Sigmoid colon (tissue), 7 donors: ENCODE measurements at places on chromosomes 16 and 17. TPM values are rescaled to one million over a fixed set of nuclear protein-coding genes. Genes with fewer than 3 reads are reported as not detected.

CCL7 gene
- not detected for total RNA-seq

RPA1 gene
- 30.6 TPM for total RNA-seq

NPIPA5 gene
- total RNA-seq = 24.3 TPM

DNA sequence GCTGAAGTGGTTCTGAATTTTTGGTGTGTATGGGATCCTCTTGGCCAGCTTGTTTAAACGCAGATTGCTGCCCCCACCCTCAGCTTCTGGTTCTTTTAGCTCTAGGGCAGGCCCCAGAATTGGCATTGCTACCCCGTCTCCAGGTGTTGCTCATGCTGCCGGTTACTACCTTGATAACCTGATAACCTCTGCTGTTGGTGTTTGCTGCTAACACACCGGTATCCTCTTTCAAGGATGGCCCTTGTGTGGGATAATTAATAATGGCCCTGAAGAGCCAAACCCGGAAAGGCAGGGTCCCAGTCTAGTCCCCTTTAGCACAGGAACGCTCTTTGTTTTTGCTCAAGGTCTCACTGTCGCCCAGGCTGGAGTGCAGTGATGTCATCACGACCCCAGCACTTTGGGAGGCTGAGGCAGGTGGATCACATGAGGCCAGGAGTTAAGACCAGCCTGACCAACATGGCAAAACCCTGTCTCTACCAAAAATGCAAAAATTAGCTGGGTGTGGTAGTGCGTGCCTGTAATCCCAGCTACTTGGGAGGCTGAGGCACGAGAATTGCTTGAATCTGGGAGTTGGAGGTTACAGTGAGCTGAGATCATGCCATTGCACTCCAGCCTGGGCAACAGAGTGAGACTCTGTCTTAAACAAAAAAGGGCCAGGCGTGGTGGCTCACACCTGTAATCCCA lies 1.3 kb upstream of the ST3GAL2 start:
- no peak for DNase-seq

DNA sequence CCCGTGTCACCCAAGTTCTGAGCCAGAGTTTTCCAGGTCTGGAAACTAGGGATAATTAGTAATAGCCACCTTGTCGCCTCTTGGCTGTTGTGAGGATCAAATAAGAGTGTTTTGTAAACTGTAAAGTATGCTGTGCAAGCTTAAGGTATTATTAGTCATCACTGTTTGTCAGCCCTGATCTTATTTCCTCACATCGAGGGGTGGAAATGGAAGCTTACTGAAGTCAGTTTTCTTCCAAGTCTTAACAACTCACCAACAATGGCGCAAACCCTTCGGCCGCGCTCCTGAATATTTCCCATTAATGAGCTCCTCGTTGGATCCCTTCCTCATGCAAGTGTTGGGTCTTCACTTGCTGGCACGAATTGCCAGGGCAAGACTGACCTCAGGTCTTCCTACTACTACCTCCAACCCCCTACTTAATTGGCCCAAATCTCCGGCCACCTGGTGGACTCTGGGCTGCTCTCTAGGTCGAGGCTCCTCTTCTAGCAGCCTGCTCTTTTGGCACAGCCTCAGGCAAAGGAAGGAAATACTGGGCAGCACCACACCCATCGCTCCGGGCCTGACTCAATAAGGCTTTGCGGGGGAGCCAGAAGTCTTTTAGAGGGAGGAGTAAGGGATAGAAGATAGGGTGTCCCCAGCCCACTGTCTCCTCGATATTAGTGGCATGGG lies 885 bp upstream of the SLC35B1 start:
- no peak for DNase-seq

GRCh38 chr17:51707216-51707615 lies 446.9 kb downstream of the UTP18 start:
- DNase-seq = no peak

GRCh38 chr17:66255112-66255511 lies 25.9 kb upstream of the APOH start:
- no peak for DNase-seq

- peak; percentile 28 for DNase-seq
Measured at GRCh38 chr16:68037841-68038597, 14.9 kb downstream of the DUS2 start.
